Cerebellum (tissue), 4 donors: ENCODE measurements at places on chromosomes 7 and 10. TPM values are rescaled to one million over a fixed set of nuclear protein-coding genes. Genes with fewer than 3 reads are reported as not detected.

- no peak for DNase-seq
Measured at GRCh38 chr7:17830206-17830605, 110.1 kb downstream of the SNX13 start.

DNA sequence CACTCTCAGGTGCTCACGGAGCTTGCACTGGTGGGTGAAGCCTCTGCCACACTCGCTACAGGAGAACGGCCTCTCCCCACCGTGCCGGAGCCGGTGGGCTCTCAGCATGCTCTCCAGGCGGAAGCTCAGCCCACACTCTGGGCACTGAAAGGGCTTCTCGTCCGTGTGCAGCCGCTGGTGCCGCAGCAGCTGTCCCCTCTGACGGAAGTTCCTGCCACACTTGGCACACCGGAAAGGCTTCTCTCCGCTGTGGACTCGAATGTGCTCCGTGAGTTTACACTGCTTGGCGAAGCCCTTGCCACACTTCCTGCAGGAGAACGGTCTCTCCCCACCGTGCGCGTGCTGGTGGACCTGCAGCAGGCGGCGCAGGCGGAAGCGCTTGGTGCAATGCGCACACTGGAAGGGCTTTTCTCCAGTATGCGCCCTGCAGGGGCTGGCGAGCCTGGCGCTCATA, 19.3 kb downstream of the ZNF786 start:
- no peak for DNase-seq

GRCh38 chr7:105355701-105356100, 33.0 kb downstream of the SRPK2 start:
- DNase-seq: no peak

GRCh38 chr7:47551668-47552440, 30.1 kb downstream of the TNS3 start:
- no peak for DNase-seq

DNA sequence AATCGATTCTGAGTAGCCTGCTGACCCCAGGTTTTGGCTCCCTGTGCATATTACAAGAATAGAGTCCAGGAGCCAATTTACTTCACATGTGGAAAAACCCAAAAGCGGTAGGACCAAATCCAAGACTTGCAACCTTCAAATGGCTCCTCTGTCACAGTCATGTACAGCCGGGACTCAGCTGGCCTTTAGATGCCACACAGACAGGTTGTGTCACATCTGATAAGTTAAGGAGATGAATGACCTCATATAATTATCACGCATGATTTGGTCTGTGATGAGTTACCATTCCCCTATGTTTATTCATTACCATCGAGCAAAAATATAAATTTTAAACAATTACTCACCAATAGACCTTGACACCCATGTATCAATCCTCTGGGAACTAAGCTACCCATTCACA, 14.2 kb downstream of the CACNA2D1 start:
- no peak for DNase-seq

The GNG11 gene
- 5.1 TPM for total RNA-seq

DNA sequence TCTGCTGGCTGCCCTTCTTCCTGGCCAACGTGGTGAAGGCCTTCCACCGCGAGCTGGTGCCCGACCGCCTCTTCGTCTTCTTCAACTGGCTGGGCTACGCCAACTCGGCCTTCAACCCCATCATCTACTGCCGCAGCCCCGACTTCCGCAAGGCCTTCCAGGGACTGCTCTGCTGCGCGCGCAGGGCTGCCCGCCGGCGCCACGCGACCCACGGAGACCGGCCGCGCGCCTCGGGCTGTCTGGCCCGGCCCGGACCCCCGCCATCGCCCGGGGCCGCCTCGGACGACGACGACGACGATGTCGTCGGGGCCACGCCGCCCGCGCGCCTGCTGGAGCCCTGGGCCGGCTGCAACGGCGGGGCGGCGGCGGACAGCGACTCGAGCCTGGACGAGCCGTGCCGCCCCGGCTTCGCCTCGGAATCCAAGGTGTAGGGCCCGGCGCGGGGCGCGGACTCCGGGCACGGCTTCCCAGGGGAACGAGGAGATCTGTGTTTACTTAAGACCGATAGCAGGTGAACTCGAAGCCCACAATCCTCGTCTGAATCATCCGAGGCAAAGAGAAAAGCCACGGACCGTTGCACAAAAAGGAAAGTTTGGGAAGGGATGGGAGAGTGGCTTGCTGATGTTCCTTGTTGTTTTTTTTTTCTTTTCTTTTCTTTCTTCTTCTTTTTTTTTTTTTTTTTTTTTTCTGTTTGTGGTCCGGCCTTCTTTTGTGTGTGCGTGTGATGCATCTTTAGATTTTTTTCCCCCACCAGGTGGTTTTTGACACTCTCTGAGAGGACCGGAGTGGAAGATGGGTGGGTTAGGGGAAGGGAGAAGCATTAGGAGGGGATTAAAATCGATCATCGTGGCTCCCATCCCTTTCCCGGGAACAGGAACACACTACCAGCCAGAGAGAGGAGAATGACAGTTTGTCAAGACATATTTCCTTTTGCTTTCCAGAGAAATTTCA, 1.7 kb downstream of the ADRB1 start:
- no peak for DNase-seq

GRCh38 chr7:140069298-140069949, 6.7 kb upstream of the PARP12 start:
- no peak for DNase-seq
